ENCODE measurements at places on chromosomes 16 and 17. TPM values are rescaled to one million over a fixed set of nuclear protein-coding genes. Genes with fewer than 3 reads are reported as not detected.

DNA sequence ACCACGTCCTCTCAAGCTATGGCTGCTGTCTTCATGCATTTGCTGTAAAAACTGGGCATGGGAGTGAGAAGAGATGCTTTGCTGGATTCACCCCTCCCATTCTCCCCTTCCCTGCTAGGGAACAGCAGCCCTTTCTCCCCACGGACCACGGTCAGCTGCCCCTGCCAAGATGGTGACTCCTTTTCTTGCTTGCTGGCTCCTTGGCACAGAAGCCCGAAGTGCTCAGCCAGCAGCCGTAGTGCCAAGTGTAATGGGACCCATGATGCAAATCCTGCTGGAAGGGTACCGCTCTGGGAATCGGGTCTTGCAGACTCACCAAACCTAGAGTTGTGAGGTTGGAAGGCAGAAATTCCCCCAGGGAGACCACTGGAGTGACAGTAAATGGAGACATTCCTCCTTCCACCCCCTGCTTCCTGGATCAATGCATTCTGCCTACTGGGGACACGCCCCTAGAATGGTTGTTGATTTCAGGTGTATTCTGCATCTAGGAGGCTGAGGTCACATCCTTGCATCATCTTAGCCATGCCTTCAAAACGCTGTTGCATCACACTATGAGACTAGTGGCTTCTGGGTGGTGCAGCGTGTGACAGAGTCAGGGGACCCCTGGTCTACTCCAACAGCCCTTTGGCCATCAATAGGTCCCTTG, 63.0 kb upstream of the CBX4 start:
- no peak for DNase-seq
- no peaks in the 10 kb centered on the region for H3K4me1 ChIP-seq
- no peak overlapping the region for H3K27ac ChIP-seq
- no peak overlapping the region for H3K4me3 ChIP-seq
- H3K36me3 ChIP-seq: no peaks in the 10 kb centered on the region

The KRT36 gene
- total RNA-seq: not detected

The MT3 gene
- total RNA-seq: 33.6 TPM

DNA sequence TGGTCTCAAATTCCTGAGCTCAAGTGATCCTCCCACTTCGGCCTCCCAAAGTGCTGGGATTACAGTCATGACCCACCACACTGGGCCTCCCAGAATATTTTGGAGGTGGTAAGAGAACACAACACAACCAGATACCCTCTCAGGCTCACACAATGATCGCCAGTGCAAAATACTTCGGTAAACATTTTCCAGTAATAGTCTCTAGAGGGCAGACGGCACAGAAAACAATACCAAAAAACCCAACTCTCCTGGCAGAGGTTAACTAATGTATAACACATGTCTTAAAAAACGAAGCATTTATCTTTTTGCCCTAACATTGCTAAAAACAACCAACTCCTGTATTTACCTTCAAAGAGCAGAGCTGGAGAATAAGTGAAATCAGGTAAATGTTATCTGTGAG, 10.5 kb downstream of the NUFIP2 start:
- DNase-seq: no peak
- H3K4me3 ChIP-seq: peak overlapping the region; percentile 20
- no peaks in the 10 kb centered on the region for H3K27me3 ChIP-seq
- peaks cover 90% of the 10 kb centered on the region for H3K36me3 ChIP-seq
- H3K27ac ChIP-seq: no peak overlapping the region

The CACNG3 gene
- total RNA-seq: not detected

The DUXB gene
- not detected for total RNA-seq

Data from activated CD8-positive, alpha-beta T cell treated with anti-CD3 and anti-CD28 coated beads for 36 hours (primary cell).